ENCODE measurements at places on chromosomes 2 and 18. TPM values are rescaled to one million over a fixed set of nuclear protein-coding genes. Genes with fewer than 3 reads are reported as not detected.

The STARD6 gene
- total RNA-seq, result not detected

DNA sequence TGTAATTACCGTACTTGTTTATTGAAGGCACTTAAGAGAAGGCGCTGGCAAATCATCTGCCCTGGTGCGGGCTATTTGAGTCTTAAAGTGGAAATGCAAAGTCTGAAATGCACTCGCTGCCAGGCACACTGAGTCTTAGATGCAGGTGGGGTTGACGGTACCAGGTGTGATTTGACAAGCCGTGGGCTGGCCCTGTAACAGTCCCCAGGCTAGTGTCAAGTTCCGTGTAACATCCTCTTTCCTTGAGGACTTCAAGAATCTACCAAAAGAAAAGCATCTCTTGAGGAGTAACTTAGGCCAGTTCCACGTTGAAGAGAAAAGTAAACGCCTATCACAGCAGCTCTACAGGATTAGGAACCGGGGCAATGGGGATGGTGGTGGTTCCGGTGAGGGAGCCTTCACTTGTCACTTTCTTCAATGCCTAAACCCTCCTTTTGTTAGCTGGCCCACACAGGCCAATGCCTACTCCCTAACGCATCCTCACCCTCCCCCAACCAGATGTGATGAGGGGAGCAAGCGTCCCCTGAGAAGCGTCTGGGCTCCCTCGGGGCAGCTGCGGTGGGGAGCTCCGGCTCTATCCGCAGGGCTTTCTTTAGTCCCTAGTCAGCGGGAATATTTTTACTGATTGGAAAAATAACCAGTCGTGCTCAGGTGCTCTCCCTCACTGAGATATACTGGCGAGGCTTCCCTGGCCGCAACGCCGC is 1.5 kb upstream of the UGP2 start:
- no peak for DNase-seq

DNA sequence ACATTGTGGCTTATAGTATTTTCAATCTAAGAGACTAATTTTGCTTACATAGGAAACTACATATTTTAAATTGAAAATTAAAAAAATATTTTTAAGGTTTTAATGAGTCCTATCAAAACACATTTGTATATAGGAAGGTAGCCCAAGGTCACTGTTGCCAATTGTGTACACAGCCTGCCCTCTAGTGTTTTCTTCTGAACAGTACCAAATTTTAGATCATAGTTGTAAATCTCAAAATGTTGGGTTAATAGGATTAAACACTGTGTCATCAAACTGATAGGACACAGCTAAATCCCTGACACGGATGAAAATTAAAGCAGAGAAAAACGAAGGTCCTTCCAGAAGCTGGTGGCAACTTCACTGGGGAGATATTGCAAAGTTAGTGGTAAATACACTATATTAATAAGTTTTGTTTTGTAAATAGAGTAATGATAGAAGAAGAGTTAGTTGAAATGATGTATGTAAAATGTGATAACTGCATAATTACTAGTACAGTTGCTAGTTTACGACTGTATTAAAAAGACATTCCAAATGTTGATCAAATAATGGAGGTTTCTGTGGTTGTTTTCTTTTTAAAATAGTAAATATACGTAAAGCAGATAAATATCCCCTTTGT is 19.7 kb downstream of the CLUL1 start:
- DNase-seq, result peak; percentile 44

DNA sequence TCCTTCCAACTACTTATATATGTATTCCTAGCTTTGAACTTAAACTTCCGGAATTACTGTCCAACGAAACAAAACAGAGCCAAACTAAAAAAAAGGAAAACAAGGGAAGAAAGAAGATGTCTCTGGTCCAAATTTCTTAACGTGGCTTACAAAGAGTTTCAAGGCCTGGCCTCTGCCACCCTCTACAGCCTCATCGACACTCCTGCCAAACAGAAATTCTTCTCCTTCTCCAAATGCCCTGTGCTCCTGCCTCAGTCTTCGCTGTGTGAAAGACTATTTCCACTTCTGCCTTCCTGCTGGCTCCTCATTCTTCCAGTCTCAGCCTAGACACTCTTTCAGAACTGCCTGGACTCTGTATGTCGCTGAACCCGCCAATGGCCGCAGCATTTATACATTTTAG is 249.2 kb downstream of the TXNL1 start:
- DNase-seq, result no peak

- DNase-seq, result peak; percentile 93
These were observed 246.2 kb downstream of the CYP26B1 start for GRCh38 chr2:71901466-71901865.

GRCh38 chr2:140539242-140539875 is 1591.5 kb downstream of the LRP1B start:
- no peak for DNase-seq

GRCh38 chr2:109304731-109305470 is 175.9 kb downstream of the SH3RF3 start:
- DNase-seq, result no peak

- no peak for DNase-seq
These were observed 48.0 kb upstream of the TGIF1 start for GRCh38 chr18:3401669-3402620.

GRCh38 chr2:10879624-10880585 is 31.8 kb upstream of the KCNF1 start:
- DNase-seq, result no peak

DNA sequence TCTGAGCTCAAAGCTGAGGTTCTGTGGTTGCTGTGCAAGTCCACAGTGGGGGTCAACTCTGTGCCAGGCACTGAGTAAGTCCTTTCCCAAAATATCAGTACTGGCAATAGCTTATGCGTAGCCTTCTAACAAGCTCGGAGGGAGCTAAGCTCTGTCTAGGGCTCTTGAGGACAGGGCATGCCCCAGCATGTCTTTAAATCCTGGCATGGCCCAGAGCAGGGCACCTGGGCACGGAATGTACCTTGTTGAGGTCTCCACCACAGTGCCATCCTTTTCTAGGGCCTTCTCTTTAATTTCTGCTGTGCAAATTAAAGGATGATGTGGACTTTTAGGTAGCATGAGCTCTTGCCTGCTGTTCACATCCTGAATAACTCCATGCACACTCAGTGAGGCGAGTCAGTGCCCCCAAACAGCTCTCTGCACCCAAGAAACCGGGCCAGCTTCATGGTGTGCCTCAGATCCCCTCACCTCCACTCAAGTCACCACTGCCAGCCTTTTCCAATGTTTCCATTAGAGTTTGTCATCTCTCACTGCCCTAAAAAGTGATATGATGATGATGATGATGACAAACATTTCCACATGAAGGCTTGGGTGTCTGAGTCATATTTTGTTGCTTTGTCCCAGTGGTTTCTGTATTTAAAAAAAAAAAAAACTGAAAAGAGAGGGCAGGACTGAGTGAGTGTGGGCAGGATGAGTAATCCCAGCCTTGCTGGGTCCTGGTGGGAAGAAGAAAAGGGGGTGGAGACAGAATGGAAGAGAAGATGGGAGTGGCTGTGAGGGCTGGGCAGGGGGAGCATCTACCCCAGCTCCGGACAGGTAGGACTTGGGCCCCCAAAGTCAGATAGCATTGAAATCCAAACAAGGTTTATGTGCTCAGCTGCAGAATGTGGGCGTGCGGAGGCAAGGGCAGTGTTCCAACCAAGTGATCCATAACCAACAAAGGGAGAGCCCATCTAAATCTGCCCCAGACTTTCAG is 78.9 kb downstream of the ZBTB7C start:
- peak; percentile 91 for DNase-seq

GRCh38 chr2:88036606-88037005 is 19.0 kb downstream of the KRCC1 start:
- no peak for DNase-seq

GRCh38 chr2:84778911-84779690 is 101.8 kb downstream of the TRABD2A start:
- DNase-seq, result no peak

The FOXI3 gene
- not detected for total RNA-seq

The SERPINB12 gene
- total RNA-seq, result not detected

The COL6A3 gene
- total RNA-seq, result 2.1 TPM

GRCh38 chr18:13684546-13684945 is 41.8 kb downstream of the FAM210A start:
- no peak for DNase-seq

The SLC4A3 gene
- 2.6 TPM for total RNA-seq

DNA sequence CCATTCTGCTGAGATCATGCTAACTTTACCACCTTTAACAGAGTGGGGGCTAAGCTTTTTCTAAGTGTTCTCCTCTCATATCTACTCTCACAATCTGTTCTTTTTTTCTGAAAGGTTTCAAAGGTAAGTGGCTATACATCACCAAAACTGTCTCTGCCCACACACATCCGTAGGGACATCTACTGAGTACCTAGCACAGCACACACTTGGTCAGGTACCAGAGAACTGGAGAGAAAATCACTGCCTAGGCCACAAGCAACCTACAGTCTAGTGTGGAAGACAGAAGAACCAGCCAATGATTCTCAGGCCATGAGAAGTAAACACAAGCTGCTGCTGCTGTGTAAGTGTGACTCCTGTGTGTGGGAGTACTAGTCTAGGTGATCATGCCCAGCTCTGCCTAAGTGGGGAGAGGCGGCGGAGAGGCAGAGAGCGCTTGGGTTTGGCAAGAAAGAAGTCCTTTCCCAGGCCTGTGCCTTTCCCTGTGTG is 176.1 kb upstream of the ZFP36L2 start:
- DNase-seq, result peak; percentile 29

The CDH2 gene
- total RNA-seq, result 104 TPM

- peak; percentile 92 for DNase-seq
These were observed 16.6 kb downstream of the TSPYL6 start for GRCh38 chr2:54239427-54239826.

DNA sequence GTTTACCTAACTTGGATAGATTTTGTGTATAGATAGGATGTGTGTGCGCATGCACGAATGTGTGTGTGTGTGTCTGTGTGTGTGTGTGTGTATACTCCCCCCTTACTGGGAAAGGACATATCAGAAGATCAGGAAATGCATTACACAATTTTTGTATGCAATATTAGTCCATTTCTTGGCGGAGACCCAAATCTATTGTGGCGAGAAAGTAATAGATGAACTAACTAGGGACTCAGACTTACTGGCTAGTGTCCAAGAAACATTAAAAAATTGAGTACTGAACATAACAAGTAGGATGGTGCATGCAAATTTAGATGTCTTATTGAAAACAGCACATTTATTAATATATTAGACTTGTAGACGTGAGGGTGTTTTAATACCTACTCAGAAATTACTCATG is 1036.5 kb upstream of the FANCL start:
- DNase-seq, result no peak

The DCDC2C gene
- not detected for total RNA-seq

The KCNJ3 gene
- total RNA-seq, result not detected

The MAB21L4 gene
- total RNA-seq, result not detected

DNA sequence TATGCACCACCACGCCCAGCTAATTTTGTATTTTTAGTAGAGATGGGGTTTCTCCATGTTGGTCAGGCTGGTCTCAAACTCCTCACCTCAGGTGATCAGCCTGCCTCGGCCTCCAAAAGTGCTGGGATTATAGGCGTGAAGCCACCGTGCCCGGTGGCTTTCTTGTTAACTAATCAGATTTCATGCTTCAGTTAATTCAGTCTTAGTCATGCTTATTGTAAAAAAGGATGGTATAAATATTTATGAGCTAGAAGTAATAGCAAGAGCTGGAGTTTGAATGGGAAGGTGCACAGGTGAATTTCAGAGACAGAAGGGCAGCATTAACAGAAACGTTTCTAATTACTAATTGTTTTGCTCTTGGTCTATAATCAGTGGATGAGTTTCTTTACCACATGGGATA is 10.3 kb downstream of the GEMIN6 start:
- peak; percentile 64 for DNase-seq

DNA sequence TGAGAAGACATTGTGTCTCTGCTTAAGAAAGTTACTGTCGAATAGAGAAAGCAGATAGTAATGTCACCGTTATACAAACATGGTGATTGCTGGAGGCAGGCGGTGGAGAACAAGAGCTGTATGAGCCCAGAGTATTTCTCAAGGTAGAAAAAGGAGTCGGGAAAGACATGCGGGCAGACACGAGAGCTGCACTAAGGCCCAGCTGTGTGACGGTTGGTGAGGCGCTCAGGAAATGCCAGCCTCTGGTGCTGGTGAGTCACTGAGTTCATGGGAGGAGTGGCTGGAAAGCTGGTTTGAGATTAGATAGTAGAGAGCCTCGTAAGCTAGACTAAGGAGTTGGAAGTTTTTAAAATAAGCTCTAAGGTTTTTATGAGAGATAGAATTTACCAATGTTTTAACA is 390.9 kb upstream of the TRIB2 start:
- peak; percentile 89 for DNase-seq

The CDCA7 gene
- 16.6 TPM for total RNA-seq

GRCh38 chr2:220334210-220334609 is 706.8 kb downstream of the SLC4A3 start:
- peak; percentile 96 for DNase-seq

DNA sequence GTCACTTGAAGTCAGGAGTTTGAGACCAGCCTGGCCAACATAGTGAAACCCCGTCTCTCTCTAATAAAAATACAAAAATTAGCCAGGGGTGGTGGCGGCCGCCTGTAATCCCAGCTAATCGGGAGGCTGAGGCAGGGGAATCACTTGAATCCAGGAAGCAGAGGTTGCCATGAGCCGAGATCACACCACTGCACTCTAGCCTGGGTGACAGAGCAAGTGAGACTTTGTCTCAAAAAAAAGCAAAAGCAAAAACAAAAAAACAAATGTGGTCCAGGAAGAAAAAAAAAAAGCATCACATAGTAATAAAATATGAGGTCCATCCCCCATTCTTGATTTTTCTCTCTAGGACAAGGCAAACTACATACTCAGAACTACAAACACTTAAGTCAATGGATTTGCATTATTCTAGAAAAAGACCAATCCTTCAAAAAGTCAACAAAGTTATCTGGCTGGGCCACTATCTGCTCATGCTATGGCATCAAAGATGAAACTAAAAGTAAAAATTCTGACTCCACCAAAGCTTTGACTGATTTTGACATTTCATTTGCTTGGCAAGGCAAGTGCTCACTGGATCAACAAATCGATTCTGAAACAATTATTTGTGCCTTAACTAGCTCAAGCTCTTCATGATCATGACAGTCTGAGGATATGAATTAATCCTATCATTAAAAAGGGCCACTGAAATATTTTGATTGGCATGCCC is 28.4 kb downstream of the MEX3C start:
- DNase-seq, result no peak

The NCKAP1 gene
- 124 TPM for total RNA-seq

DNA sequence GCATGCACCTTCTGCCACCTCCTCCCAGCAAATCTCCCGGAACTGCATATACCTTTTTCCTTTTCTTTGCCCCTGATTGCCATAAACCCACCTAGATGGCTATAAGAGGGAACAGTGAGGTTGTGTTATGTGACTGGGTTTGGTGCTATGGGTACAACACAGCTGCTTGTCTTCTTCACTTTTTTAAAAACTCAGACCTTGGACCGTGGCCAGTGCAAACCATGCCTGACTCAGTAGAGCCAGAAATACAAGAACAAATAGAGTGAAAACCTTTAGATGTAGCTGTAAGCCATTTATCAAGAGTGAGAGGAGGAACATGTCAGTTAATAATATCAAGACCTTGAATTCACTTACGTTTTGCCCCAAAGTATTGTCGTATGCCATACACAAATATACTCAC is 267.4 kb upstream of the CHAC2 start:
- no peak for DNase-seq
